ENCODE measurements at places on chromosomes 13 and 19.

GRCh38 chr19:4518345-4519171 is at the start of gene PLIN4:
TSS of gene PLIN4 (minus strand) at chr19:4518486. CDS start at chr19:4518272, 214 bp downstream.
- DNase-seq = no peak

- peak; percentile 49 for DNase-seq
These were observed 160.4 kb upstream of the SGCG start for GRCh38 chr13:23020246-23020843.

GRCh38 chr19:35065574-35065973 is 24.1 kb downstream of the HPN start:
- DNase-seq = no peak

DNA sequence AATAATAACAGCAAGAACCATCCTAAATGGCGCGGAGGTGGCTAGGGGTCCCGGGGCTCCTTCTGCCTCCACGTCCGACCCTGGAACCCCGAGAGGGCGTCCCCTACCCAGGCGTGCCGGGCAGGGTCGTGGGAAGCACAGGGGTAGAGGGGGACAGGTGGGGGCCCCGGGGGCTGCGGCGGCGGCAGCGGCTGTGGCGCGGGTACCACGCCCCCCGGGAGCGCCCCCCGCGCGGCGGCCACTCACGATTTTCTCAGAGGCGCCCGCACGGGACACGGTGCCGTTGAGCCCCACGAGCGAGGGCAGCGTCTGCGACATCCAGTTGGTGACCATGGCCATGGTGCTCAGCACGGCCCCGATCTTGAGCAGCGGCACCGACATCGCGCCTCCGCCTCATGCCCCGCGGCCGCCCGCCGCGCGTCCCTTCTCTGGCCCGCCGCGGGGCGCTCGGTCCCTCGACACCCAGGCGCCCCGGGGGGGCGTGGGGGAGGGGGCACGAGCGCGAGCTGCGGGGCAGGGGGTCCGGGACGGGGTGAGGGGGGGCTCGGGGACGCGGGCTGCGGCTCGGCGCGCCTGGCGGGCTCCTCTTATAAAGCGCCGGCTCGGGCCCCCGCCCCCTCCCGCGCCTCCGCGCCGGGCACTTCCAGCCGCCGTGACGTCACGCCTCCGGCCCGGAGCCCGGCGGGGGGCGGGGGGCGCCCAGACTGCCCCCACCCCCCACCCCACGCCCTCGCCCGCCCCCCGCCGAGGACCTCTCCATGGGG is 22.9 kb downstream of the OLFM2 start:
- peak; percentile 66 for DNase-seq

DNA sequence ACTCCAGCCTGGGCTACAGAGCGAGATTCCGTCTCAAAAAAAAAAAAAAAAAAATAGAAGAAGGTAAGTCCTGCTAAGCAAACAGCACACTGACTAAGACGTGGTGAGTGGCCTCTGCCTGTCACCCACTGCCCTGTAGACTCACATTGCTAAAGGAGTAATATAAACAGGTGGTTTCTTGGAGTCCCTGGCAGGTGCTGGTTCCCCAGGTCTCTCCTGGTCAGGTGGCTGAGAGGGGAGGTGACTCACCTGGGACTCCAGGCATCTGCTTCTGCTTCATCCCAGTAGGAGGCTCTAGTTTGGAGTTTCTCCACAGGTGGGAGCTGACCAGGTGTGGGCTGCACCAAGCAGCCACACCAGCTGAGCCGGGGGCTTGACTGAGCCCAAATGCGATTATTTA is at the start of gene OR10H1:
TSS of gene OR10H1 (minus strand) at position 359 of the 400 bp plus-strand sequence. CDS start 7,627 bp downstream, outside the sequence.
- DNase-seq = no peak

DNA sequence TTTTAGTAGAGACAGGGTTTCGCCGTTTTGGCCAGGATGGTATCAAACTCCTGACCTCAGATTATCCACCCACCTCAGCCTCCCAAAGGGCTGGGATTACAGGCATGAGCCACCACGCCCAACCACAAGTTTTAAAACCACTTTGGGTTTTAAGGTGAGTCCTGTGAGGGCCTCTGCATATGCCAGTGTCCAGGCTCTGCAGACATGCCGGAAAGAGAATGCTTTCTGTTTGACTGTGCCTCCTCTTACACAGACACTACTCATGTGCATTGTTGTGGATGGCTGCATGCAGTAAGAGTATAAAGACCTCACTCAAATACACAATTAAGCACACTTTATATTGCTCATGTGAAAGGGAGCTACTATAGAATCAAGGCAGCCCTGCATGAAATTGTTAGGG is 20.8 kb upstream of the SLC25A30 start:
- DNase-seq = peak; percentile 12

DNA sequence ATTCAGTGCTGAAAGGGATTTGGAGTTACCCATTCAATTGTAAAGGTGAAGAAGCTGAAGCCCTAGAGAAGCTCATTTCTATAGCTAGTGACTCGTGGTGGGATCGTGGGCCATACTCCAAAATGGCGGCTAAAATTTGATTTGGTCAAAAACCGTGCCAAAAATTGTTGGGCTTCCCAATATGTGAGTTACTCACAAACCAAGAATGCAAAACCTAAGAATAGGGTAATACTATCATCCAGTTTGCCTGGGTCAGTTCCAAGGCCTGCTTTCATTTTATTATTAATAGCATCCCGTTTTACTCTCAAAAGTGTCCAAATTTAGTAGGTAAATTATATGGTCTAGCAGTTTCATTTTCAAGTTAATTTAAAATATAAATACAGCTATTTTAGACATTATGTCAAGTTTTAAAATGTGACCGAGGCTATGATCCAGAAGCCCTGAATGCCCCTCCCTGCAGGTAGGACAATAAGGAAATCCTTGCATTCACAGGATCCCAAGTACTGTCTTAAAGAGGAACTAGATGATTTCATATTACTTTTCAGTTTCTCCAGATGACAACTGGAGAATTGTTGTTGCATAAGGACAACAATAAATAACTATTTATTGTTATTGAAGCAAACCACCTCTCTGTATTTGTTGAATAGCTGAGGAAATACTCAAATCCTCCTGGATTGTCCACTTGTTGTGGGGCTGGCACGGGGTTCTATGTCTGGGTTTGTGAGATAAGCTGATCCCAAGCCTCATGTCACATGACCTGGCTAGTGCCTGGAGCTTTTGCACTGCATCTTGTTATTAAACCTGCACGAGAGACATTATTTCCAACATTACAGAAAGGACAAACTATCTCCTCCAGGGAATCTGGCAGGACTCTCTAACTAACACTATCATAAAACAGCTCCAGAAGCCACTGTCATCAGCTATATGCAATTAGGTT is 11.6 kb upstream of the RAP2A start:
- no peak for DNase-seq

DNA sequence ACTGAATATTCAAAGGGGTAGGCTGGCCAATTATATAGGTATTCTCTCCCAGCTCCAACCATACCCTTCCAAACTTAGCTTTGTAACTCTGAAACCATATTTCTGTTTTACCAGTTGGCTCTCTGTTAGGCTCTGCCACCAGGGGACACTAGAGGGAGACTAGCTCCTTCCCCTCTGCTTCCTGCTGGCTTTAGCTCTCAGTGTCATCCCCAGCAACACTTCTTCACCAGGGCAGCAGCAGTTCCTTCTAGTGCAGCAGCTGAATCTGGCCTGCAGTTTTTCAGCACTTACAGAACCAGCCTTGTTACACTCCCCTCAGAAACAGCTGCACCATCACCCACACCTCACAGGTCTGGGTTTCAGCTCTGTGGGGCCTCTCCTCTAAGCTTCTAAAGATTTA is 51.0 kb upstream of the DOCK9 start:
- DNase-seq = no peak

DNA sequence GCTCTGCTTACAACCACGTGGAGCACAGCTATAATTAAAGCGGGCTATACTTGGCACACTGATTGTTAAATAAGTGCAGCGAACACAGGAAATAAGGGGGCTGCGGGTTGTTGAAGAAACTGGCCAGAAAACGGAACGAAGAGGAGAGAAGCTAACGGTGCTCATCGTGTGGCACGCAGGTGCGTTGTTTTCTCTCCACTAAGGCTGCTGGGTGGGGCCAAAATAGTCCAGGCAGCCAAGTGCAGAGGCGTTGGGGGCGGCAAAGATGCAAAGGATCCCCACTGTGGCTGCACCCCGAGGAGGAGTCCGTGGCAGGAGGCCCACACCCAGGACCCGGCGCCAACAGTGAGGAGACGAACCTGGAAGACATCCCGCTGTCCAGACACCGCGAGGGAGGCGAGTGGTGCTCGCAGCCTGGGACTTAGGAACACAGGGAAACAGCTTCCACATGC is 8.1 kb upstream of the ARL11 start:
- DNase-seq = no peak

- peak; percentile 67 for DNase-seq
These were observed 21.7 kb downstream of the CEACAM21 start for GRCh38 chr19:41597600-41598041.

GRCh38 chr13:24982333-24982999 is 113.5 kb upstream of the PABPC3 start:
- no peak for DNase-seq

GRCh38 chr19:47699360-47699917 is 13.8 kb upstream of the EHD2 start:
- peak; percentile 83 for DNase-seq

- DNase-seq = no peak
These were observed 82.9 kb downstream of the TNFRSF19 start for GRCh38 chr13:23652909-23653726.

- peak; percentile 63 for DNase-seq
These were observed 1.3 kb downstream of the ZNF616 start for GRCh38 chr19:52138278-52138982.

DNA sequence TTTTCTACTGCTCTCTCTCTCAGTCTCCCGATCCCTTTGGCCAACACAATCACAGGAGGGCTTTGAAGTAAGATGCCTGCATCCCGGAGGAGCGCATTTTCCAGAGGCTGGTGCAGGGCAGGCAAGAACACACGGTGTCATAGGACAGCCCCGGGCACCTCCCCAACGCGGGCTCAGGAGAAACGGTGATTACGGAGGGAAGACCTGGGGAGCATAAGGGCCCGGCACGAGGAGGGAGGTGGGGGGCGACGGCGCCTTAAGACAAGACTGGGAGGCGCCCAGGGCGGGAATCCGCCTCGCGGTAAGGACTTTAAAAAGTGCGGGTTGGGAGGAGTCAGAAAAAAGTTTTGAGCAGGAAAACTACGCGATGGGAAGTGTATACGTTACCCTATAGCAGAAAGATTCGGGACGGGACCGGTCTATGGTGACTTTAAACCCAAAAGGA is 18.7 kb upstream of the ZNF888 start:
- peak; percentile 65 for DNase-seq

- no peak for DNase-seq
These were observed 2.9 kb upstream of the C19orf25 start for GRCh38 chr19:1481893-1482360.

DNA sequence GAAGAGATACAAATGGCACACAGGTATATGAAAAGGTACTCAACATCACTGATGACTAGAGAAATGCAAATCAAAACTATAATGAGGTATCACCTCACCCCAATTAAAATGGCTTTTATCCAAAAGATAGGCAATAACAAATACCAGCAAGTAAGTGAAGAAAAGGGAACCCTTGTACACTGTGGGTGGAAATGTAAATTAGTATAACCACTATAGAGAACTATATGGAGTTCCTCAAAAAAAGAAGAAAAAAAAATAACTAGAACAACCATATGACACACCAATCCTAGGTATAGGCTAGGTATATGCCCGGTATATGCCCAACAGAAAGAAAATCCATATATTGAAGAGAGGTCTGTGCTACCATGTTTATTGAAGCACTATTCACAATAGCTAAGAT is 150.9 kb downstream of the VWA8 start:
- no peak for DNase-seq

DNA sequence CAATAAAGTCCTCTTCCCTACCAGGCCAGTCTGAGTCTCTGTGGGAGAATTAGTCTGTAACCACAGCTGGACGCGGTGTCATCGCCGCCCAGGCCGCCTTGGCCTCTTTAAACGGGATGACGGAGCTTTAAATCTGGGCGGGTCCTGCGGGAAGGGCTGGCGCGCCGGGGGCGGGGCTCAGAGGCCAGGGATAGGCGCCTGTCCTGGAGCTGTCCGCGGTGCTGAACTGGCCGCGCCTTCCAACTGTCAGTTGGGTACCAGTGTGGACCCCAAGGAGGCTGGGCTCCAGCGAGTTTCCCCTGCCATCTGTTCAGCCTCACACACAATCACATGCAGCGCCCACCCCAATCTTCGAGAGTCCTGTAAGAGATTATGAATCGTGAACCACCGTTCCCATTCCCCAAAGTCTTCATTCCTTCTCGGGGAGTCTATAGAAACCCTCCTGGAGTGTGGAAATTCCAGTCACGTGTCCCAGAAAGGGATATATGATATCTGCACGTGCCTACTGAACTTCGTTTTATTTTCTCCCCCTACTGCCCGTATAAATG is 11.5 kb downstream of the APLP1 start:
- DNase-seq = peak; percentile 96

- DNase-seq = no peak
These were observed 49.0 kb downstream of the RGCC start for GRCh38 chr13:41506312-41506711.

DNA sequence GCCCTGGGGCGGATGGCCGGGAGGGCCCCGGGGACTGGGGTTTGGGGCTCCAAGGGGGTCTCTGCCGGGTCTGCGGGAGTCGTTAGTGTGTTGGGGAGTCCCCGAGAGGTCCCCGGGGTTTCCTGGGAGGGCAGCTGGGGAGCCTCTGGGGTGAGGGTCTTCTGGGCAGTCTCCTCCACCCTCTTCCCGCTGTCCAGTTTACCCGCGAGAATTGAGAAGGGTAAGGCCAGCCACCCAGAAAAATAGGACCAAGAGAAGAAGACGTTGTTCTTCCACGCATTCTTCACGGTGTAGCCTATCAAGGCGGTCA is 1.0 kb upstream of the ETFB start:
- DNase-seq = no peak

GRCh38 chr19:7832009-7832408 is 2.0 kb downstream of the EVI5L start:
- no peak for DNase-seq

GRCh38 chr19:5230730-5231555 is 109.7 kb downstream of the PTPRS start:
- no peak for DNase-seq

GRCh38 chr19:19131989-19132388 is 6.3 kb downstream of the TMEM161A start:
- no peak for DNase-seq

- no peak for DNase-seq
These were observed 198.0 kb upstream of the HTR2A start for GRCh38 chr13:47094734-47095434.

- DNase-seq = no peak
These were observed 3.5 kb upstream of the HOOK2 start for GRCh38 chr19:12778905-12779161.

DNA sequence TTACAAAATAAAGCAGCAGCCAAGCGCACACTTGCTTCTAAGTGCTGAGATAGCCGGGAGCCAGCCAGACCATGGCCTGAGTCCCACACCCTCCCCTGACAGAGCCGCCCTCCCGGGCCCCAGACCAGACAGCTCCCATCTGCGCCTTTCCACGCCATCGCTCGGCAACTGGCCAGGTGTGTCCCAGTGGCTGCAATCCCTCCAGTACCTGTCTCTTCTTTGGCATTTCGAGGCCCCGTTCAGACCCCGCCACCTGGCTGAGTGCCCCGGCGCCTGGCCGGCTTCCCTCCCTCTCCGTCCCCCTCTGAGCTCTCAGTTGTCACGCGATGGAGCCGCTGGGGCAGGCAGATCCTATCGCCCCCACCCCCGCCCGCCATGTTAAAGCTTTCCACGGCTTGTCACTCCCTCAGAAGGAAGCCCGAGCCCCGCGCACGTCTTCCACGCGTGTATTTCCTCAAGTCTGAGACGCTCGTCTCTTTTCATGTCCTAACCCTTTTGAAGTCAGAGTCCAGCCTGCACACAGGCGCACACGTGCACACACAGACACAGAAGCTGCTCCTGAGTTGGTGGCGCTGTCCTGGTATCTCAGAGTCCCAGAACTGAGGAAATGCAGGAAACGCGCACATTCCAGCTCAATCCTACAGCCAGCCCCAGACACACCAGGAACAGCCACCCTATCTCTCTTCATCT is 7.9 kb downstream of the MLLT1 start:
- no peak for DNase-seq
